T1000 (cell line): ENCODE measurements at places on chromosomes 4 and X.

DNA sequence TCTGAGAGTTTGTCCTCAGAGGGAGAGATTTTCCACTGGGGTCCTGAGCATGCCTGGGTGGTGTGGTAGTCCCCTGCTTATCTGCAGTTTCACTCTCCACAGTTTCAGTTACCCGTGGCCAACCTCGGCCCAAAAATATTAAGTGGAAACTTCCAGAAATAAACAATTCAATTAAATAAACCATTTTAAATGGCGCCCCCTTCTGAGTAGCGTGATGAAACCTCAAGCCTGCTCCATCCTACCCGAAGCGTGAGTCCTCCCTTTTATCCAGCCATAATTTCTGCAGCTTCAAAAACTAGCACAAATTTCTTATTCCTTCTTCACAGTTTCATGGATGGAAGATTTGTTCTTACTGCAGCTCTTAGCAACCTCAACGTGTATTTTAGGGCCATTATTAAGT, 26.7 kb downstream of the PNMA6E start:
- DNase-seq: no peak

DNA sequence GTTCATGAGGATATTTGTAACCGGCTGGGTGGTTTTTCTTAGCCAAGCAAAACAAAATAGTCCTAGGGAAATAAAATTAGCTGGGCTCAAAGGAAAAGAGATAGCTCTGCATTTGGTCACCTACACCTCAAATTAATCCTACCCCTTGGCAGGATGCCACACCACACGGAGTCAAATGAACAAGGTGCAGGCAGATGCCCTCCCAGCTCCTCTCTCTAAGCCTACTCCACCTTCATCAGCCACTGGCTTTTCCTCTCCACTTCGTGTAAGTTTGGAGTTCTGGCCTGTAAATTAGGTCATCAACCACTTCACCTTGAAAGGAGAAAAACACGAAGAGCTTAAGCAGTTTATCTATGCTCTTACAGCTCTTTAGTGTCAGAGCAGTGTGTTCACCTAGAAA, 1.4 kb downstream of the DDIT4L start:
- no peak for DNase-seq

- no peak for DNase-seq
These were observed 384.9 kb downstream of the CENPC start for GRCh38 chr4:67160394-67160793.

- DNase-seq: no peak
These were observed 5.2 kb upstream of the CXCL2 start for GRCh38 chr4:74104145-74104544.

GRCh38 chr4:71290476-71290875, 48.3 kb upstream of the SLC4A4 start:
- no peak for DNase-seq

GRCh38 chr4:141158219-141158618, 24.9 kb upstream of the RNF150 start:
- no peak for DNase-seq

GRCh38 chr4:162891788-162892707, 274.6 kb downstream of the NAF1 start:
- DNase-seq: no peak

- no peak for DNase-seq
These were observed 14.1 kb upstream of the USO1 start for GRCh38 chr4:75710246-75710645.

DNA sequence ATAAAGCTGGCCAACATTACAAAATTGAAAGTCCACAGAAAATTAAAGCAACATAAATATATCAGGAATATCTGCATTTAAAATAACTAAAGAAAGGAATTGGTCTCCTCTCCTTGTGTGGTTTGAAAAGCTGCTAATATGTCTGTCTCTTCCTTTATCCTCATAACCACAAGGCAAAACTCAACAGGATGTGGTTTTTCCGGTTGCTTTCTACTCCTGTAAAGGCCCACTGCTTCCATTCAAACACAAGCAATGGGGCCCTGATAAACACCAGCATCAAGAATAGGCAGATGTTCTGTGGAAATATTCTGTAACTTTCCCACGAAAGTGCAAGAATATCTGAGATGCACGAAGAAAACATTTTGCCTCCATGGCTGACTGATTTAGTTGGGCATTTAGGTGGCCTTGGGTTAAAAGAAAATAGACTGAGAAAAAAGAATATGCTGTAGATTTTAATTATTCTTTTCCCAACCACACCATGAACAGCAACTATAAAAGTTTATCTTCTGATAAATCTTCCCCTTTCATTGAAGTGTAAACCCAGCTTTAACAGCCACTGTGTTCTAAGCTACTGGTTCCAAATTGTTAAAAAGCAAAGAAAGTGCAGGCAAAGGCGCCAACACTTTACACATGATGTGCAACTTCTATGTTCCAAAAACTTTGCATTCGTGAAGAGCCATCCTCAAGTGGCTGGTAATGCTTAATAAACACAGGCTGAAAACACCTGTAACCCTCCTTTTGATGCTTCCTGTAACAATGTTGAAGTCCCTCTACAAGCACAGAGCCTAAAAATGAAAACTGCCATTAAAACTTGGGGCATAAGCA, 50.5 kb upstream of the NDST3 start:
- no peak for DNase-seq

- no peak for DNase-seq
These were observed 7.9 kb upstream of the PTPN13 start for GRCh38 chr4:86586160-86586572.

DNA sequence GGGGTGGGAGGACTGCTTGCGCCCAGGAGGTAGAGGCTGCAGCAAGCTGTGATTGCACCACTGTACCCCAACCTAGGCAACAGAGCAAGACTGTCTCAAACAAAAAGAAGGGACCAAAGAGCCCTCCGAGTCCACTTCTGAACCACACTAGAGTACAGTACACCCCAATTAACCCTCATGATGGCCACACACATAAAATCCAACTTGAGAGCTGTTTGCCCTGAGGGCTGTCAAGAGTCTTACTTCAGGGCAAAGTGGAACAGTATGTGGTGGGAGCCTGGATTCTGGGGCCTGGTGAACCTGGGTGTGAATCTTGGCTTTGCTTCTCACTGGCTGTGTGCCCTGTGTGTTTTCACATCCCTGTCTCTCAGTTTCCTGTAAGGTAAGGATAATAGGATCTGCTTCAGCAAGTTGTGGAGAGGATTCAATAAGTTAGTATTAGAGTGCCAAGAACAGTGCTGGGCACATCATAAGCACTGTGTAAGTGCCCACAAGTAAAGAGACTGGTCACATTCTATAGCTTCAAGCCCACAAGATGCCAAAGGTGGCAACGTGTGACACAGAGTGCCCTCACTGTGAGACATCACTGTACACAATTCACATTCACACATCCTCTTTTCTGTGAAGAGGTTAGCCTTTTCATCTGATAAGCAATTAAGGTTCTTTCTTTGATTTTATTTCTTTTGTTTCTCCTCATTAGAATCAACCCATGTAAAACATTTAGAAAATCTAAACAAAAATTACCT, 52.1 kb downstream of the LEF1 start:
- no peak for DNase-seq

DNA sequence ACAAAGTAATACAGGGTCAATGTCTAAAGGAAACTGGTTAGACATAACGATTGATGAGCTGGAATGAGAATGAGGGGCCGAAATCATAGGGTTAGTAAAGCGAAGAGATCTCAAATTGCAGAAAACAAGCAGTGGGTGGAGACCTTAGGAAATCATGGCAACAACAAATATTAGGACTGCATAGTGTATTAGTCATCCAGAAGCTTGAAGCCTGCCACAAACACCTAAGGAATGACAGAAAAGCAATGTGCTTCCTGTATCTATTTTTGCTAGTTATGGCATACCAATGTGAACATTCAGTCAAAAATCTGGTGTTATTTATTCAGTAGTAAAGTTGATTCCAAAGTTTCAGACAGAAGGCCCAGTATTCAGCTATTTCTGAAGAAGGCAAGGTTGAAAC, 410.9 kb upstream of the CT83 start:
- DNase-seq: no peak

DNA sequence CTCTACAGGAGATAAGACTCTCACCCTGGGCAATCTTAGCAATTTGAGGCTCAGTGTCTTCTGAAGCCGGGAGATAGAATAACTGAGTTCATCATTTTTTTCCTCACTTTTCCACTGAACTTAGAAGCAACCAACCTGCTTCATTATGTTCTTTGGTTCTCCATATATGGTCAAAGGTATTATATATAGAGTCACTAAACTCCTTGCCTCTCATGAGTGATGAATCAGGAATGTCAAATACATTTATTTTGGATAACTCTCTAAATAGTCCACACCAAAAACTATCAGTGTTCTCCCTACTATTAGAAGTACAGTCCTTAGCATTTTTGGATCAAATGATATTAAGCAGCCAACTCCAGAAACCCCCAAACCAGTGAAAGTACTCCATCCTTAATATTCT, 421.5 kb upstream of the EPHA5 start:
- no peak for DNase-seq

- DNase-seq: no peak
These were observed 229.1 kb upstream of the SMIM31 start for GRCh38 chr4:164524789-164525188.

DNA sequence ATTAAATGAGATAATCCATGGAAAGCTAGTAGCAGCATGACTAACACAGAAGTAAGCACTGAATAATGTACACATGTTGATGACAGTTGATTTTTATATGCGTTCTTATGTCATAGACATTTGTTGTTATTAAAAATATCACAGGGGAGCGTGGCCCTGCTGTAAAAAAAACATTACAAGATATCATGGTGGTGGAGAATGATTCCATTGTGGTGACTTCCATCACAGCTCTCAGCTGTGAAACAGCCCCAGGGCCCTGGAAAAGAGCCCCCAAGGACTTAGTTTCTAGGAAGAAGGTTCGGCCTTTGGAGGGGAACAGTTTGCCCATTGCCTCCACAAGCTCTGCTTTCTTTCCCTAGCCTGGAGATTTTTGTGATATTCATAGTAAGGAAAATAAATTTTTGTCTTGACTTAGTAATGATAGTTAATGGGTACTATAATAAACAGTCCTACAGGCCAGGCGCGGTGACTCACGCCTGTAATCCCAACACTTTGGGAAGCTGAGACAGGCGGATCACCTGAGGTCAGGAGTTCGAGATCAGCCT, 49.9 kb downstream of the FAM114A1 start:
- DNase-seq: peak; percentile 28

DNA sequence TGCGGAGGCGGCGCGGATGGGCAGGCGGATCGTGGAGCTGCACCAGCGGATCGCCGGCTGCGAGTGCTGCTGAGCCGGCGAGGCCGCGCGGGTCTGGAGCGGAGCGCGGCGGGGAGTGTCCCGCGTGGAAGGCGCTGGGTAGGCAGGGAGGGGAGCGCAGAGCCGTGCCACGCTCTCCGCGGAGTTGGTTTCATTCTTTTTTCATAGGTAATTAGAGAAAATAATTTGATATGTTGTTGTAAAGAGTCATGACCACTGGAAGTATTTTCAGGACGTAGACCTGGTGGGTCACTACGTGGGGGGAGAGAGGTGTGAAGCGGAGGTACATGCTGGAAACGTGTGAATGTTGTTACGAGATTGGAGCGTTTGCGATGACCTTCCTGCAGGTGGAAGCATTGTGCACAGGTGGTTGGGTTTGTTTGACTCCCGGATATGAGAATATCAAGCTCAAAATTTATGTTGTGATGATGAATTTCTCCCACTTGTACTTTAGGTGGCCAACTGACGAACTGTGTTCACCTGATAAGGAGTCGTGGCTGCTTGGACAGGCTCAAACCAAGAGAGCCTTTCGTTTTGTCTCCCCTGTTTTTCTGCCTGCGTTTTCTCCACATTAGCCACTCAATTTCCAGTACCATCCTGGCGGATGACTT, 19.1 kb upstream of the S100P start:
- no peak for DNase-seq

DNA sequence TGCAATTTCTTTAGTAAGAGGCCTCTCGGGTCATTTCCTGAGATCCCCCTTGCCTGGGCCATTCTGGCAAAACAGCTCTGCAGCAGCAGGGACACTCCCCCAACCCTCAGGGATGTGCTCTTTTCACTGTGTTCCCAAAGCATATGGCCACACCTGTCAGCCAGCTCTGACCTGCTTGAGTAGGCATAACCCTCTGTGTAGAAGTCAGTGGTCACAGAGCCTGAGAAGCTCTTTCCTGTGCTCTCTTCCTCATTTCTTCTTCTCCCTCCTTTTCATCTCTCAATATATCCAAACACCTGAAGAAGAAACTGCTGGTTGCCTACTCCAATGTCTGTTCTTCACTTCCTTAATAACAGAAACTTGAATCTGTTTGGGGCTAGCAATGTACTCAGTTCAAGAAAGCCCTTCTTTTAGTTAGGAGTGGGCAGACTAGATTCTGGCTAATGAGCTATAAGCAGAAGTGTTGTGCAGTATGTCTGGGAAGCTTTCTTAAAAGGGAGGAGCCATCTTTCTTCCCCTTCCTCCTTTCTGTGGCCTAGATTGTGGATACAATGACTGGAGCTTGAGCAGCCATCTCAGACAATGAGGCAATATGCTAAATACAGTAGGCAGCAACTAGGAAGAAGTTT, 73.3 kb downstream of the PRPS1 start:
- no peak for DNase-seq

DNA sequence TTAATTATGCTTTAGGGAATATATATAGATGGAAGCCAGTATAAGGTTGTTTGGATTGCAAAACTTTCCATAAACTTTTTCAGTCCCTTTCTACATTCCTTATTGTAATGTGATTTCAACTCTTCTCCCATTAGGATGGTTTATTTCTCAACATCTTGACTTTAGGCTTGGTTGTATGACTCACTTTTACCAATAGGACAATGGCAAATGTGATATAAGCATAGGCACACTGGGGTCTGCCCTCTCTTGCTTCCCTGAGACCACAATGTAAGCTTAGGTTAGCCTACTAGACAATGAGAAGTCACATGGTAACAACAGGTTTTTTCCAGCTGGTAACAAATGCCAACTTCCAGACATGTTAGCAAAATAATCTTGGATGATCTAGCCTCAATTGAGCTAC, 163.3 kb upstream of the RBPJ start:
- no peak for DNase-seq

- no peak for DNase-seq
These were observed 48.0 kb downstream of the SEC24D start for GRCh38 chr4:118787844-118788380.

GRCh38 chr4:59994118-59994517, 1206.0 kb upstream of the ADGRL3 start:
- DNase-seq: no peak

DNA sequence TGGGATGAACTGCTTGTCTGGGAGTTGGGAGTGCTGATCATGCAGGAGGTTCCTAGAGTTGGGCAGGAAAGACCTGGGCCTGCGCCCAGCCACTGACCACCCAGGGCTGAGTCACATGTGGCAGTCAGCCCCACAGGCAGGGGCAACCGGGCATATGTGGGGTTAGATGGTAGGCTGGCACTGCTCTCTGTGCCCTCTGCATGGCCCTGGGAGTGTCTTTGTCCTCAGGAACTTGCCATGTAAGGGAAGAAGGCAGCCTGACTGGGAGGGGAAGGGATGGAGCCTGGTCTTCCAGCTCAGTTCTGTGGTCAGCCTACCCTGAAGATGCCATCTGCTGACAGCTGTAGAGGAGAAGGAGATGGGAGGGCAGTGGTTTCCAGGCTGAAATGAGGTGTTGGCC, 70.2 kb upstream of the EFNB1 start:
- DNase-seq: no peak

- DNase-seq: no peak
These were observed 107.5 kb downstream of the GRIA3 start for GRCh38 chrX:123291623-123292022.

- no peak for DNase-seq
These were observed 67.1 kb upstream of the PDLIM3 start for GRCh38 chr4:185602397-185602796.

- DNase-seq: no peak
These were observed 24.2 kb upstream of the XPNPEP2 start for GRCh38 chrX:129714581-129714980.

GRCh38 chr4:37389366-37389765, 144.8 kb downstream of the NWD2 start:
- DNase-seq: no peak

GRCh38 chr4:35216636-35217035, 1027.7 kb downstream of the ARAP2 start:
- DNase-seq: no peak
